ENCODE measurements at places on chromosomes 1 and 21. TPM values are rescaled to one million over a fixed set of nuclear protein-coding genes. Genes with fewer than 3 reads are reported as not detected.

RIMKLA gene
- 20.9 TPM for total RNA-seq

KCNH1 gene
- 2.0 TPM for total RNA-seq

CDCA8 gene
- total RNA-seq: 1.2 TPM

GUCA2A gene
- not detected for total RNA-seq

TLCD4 gene
- 9.1 TPM for total RNA-seq

TEKT2 gene
- total RNA-seq: 5.9 TPM

ZFP69B gene
- 18.9 TPM for total RNA-seq

MIXL1 gene
- 0.25 TPM for total RNA-seq

ANGPTL3 gene
- total RNA-seq: not detected

ZNF683 gene
- not detected for total RNA-seq

CD247 gene
- 1.7 TPM for total RNA-seq

C4BPB gene
- not detected for total RNA-seq

LBR gene
- total RNA-seq: 56.1 TPM

CBS gene
- total RNA-seq: 31.7 TPM

NR5A2 gene
- 0.25 TPM for total RNA-seq

KRTAP12-2 gene
- not detected for total RNA-seq

SYDE2 gene
- total RNA-seq: 8.4 TPM

PM20D1 gene
- under 0.01 TPM for total RNA-seq

TNFRSF18 gene
- not detected for total RNA-seq

RAB25 gene
- not detected for total RNA-seq

SH2D2A gene
- 0.25 TPM for total RNA-seq

ZYG11A gene
- total RNA-seq: 0.25 TPM

INSRR gene
- 0.25 TPM for total RNA-seq

LENEP gene
- total RNA-seq: not detected

VCAM1 gene
- total RNA-seq: 19.9 TPM

GBP6 gene
- total RNA-seq: 0.25 TPM

DDOST gene
- total RNA-seq: 81.4 TPM

RIT1 gene
- 22.6 TPM for total RNA-seq

LSS gene
- 41.1 TPM for total RNA-seq

CR1L gene
- not detected for total RNA-seq

REG4 gene
- total RNA-seq: not detected

POU3F1 gene
- total RNA-seq: 6.1 TPM

NOS1AP gene
- 9.3 TPM for total RNA-seq

CCSAP gene
- 136 TPM for total RNA-seq

HUNK gene
- total RNA-seq: 13.5 TPM

S100A5 gene
- total RNA-seq: not detected

BATF3 gene
- 2.0 TPM for total RNA-seq

ITLN2 gene
- not detected for total RNA-seq

NPHP4 gene
- total RNA-seq: 6.9 TPM

FCRLA gene
- total RNA-seq: 0.49 TPM

CCT8 gene
- 198 TPM for total RNA-seq

SPRR2A gene
- not detected for total RNA-seq

F5 gene
- under 0.01 TPM for total RNA-seq

FNBP1L gene
- 209 TPM for total RNA-seq

B3GALT5 gene
- total RNA-seq: 0.74 TPM

KRTAP10-5 gene
- not detected for total RNA-seq

PCBP3 gene
- total RNA-seq: 2.7 TPM

HTR1D gene
- 0.25 TPM for total RNA-seq

HPCAL4 gene
- 51.4 TPM for total RNA-seq

WNT9A gene
- total RNA-seq: 2.5 TPM

TNFSF4 gene
- 0.74 TPM for total RNA-seq

RHBDL2 gene
- under 0.01 TPM for total RNA-seq
